ENCODE measurements at places on chromosomes 16 and 17. TPM values are rescaled to one million over a fixed set of nuclear protein-coding genes. Genes with fewer than 3 reads are reported as not detected.

Gene CD300H
- not detected for total RNA-seq

Gene WSB1
- 821 TPM for total RNA-seq

Gene KRTAP17-1
- not detected for total RNA-seq

Gene TMC7
- total RNA-seq: 2.2 TPM

Gene PRAC1
- total RNA-seq: not detected

Gene ABCC6
- total RNA-seq: 0.13 TPM

Gene SLC52A1
- 0.25 TPM for total RNA-seq

Gene RPA1
- total RNA-seq: 31.1 TPM

Gene SLC12A3
- total RNA-seq: not detected

Gene ASPSCR1
- total RNA-seq: 23.4 TPM

Gene LGALS9B
- not detected for total RNA-seq

Gene DRC3
- total RNA-seq: 1.5 TPM

Gene RAB26
- total RNA-seq: 0.77 TPM

Gene GSG1L
- 0.63 TPM for total RNA-seq

Gene CES2
- 13.1 TPM for total RNA-seq

Gene CCP110
- total RNA-seq: 7.3 TPM

Gene PDE6G
- 1.3 TPM for total RNA-seq

Gene UMOD
- total RNA-seq: not detected

Gene KRT12
- not detected for total RNA-seq

Gene RAB37
- total RNA-seq: 0.13 TPM

Gene LRRC37A
- 0.51 TPM for total RNA-seq

Gene HYDIN
- not detected for total RNA-seq

Gene HOXB5
- 0.13 TPM for total RNA-seq

Gene SLC16A6
- 1.0 TPM for total RNA-seq

Gene KRT28
- total RNA-seq: not detected

Gene LPCAT2
- 5.9 TPM for total RNA-seq

Gene TNFRSF17
- not detected for total RNA-seq

Gene STX1B
- total RNA-seq: 0.26 TPM

Gene AGRP
- not detected for total RNA-seq

Gene PLEKHM1
- total RNA-seq: 21.7 TPM

Gene GLTPD2
- not detected for total RNA-seq

Gene KLHL10
- under 0.01 TPM for total RNA-seq

Gene KRTAP3-2
- not detected for total RNA-seq

Gene CES1
- total RNA-seq: not detected
